Right hindlimb (tissue), 1 donor: ENCODE measurements at places on chromosomes 1 and 21.

DNA sequence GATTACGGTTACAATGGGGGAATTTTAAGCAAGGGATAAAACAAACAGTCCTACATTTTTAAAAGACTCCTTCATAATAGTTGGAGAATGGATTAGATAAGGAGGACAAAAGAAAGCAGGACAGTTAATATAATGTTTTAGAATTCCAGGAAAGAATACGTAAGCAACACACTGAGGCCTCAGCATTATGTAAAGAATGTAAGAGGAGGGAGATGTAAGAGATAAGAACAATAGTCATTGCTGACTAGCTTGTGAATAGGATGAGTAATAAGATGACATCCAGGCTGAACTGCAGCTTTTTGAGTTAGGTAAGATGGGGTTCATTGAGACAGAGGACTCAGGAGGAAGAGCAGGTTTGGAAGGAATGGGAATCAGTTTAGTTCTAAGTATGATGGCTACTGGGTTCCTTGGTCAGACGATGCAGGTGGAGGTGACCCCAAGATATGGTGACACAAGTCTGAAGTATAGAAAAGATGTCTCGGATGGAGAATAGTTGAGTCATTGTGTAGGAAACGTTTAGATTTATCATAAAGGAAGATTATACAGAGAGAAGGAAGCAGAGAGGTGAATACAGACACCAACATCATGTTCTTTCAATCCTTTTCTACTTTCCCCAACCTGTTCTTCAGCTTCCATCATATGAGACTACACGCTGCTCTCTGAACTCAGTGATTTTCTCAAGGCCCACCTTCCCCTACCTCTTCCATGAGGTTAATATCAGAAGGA lies 372.8 kb downstream of the PTBP2 start:
- DNase-seq: no peak

- no peak for DNase-seq
Measured at GRCh38 chr1:218444173-218444572, 99.0 kb downstream of the TGFB2 start.

GRCh38 chr1:205700865-205701401 lies 20.6 kb upstream of the SLC45A3 start:
- peak; percentile 76 for DNase-seq

DNA sequence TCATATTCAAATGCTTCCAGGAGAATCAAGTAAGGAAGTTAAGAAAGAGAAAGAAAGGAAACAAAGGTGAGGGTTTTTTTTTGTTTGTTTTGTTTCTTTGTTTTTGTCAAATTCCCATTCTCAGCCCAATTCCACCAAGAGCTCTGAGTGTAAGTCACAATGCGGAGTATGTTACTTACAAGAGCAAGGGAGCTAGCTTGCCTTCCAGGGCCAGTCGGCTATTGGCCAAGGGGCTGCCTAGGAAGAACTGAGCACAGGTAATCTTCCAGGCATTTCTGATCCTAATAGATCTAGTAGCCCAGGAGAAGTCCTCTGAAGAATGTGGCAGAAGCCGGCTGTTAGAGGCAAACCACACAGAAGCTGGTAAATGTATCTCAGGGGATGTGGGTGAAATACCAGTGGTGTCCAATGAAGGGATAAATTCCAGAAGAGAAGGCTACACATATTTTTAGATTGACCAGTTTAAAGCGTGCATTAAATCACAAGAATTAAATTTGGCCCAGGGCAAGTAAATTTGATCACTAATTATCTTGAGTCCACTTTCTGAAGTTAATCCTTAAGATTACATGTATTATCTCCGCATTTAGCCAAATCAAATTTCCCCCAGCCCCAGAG lies 239.6 kb upstream of the ADAMTS5 start:
- DNase-seq: no peak

- no peak for DNase-seq
Measured at GRCh38 chr1:61616830-61617229, 108.1 kb downstream of the TM2D1 start.

DNA sequence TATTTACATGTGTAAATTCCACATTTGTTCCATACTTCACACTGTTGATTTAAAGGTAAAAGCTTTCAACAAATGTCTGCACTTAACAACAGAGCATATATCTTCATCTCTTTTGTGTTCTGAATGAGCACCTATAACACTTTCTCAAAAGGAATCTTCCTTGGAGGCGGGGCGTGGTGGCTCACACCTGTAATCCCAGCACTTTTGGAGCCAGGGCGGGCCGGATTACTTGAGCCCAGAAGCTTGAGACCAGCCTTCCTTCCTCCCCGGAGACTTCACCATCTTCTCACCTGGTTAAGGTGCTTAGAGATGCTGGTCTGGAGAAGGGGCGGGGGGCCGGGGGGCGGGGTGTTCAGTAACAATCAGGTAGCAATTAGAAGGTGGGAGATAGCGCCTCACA lies 16.5 kb downstream of the RYR2 start:
- DNase-seq: no peak

GRCh38 chr21:29190923-29191331 lies 60.5 kb downstream of the MAP3K7CL start:
- no peak for DNase-seq

DNA sequence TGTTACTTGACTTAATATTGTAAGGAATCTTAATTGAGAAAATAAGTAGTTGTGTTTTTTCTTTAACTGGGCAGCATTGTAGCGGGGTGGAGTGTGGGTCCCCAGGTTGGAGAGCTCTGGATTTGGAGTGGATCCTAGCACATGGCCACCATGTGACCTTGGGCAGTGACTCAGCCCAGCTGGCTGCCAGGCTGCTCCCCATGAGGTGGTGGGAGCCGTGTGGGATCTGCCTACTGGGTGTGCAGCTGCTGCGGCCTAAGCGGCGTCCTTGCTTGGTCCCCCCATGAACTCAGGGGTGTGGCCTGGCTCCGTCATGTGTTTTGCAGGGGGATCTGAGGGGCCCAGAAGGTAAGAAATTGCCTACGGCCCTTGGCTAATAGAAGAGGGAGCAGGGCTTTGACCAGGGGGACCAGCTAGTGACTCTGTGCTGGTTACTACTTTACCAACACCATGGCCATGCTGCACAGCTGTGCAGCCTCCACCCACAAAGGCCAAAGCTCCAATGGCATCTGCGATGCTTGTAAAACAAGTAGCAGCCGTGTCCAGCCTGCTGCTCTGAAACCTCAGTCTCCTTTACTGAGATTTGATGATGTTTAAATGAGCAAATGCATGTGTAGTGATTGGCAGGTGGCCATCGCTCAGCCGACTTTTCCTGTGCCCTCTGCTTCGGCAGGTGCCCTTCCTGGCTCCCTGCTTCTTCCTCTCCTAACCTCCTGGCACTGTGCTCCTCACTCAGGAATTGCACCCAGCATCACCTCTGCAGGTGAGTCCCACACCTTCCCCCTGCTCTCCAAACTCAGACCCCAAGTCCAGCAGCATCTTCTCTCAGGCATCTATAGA lies 68.3 kb downstream of the ADARB1 start:
- peak; percentile 71 for DNase-seq

DNA sequence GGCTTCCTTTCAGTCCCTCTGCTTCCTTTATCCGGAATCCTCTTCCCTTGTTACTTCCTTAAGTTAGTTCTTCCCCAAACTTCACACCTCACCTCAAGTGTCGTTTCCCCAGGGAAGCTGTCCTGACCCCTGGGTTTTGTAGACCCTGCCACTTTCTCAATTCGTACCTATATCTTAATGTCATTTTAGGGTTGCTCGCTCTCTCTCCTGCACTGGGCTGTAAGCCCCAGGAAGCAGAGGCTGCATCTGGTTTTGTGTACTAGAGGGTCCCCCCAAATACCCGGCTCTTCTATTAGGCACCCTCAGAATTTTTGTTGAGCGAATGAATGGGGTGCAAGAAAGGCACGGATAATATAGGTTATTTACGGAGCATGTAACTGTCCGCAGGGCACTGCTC lies 603 bp upstream of the OPRD1 start:
- no peak for DNase-seq

GRCh38 chr21:43900690-43901089 lies 35.7 kb downstream of the AGPAT3 start:
- DNase-seq: no peak

DNA sequence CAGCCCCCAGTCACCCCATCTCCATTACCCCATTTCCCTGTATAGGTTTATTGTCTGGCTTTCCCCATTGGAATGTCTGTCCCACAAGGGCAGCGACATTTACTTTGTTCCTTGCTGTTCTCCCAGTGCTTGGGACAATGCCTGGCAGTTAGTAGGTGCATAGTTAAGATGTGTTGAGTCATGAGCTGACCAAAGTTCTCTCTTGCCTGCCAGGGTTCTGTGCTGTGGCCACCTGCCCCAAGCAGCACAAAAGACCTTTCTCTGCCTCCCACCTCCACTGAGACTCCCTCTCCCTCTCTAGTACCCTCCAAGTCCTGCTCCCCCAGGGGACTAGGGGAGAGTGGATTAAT lies 40.0 kb downstream of the TMCO4 start:
- no peak for DNase-seq

GRCh38 chr1:205922314-205922713 lies 20.9 kb downstream of the SLC26A9 start:
- no peak for DNase-seq

DNA sequence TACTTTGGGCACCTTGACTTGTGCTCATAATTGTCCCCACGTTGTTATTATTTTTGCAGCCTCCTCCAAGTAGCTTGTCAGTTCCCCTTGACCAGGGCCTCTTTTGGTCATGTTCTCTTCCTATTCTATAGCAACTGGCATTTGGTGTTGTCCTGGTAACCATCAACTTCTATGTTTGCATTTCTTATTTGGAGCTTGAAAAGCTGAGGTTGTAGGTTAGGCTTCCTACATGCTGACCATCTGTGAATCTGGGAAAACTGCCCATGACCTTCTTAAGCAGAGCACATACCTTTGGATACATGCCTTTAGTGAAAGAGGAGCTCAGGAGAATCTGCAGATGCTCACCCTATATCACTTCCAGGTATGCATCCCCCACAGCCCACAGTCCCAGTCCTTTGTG lies 160.8 kb downstream of the HHAT start:
- DNase-seq: peak; percentile 24

DNA sequence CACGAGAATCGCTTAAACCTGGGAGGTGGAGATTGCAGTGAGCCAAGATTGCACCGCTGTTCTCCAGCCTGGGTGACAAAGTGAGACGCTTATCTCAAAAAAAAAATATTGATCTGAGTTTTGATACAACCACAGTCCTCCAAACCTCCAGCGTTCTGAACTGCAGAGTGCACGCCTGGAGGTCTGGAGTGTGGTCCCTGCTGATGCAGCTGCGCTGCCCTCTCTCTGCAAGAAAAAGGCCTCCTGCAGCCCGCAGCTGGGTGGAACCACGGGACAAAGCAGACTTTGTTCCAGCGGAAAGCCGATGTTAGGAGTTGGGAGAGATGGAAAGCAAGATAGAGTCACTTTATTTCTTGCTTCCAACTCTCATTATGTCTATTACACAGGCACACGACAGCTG lies 144.9 kb upstream of the SOD1 start:
- DNase-seq: peak; percentile 67

- DNase-seq: no peak
Measured at GRCh38 chr1:224266915-224267856, 62.8 kb downstream of the NVL start.

DNA sequence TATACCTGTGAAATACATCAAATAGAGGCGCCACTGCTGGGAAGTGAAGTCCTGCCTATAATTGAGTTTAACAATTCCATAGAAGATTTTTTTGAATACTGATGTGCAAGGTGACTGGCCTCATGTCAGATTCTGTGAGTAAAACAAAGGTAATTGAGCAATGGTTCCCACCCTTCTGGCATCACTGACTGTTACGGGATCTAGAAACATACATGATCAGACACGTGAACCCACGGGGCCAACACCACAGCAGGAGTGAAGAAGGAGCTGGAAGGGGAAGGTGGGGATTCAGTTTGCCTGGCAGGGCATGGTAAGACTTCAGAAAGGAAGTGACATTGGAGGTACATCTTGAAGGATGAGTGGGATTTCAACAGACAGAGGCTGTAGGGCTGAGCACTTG lies 270.2 kb downstream of the DISC1 start:
- DNase-seq: no peak

GRCh38 chr1:210260096-210260495 lies 27.5 kb downstream of the SERTAD4 start:
- DNase-seq: peak; percentile 63

DNA sequence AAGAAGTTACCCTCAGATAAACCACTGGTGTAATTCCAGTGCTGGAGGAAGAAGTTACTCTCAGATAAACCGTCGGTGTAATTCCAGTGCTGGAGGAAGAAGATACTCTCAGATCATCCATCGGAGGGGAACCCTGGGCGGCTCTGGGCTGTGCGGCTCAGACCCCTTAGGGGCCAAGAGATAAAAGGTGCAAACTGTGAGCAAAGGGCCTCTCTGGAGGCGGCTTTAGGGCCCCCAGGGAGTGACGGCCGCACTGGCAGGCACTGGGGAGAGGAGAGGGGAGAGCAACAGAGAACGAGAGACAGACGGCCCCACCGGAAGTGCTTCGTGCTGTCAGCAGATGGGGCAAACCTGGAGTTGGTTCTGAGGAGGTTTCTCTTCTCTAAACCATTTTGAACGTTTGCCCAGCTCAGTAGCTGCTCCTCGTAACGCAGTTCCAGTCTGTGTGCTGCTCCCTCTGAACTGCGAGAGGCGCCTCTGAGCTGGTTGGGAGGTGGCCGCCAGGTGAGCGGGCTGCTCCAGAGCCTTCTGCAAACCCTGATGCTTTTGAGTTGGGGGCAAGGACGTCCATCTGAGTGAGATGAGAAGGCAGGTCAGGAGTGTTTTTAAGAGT lies 62.6 kb upstream of the COL6A1 start:
- no peak for DNase-seq

- DNase-seq: no peak
Measured at GRCh38 chr1:231362325-231362724, 24.2 kb downstream of the SPRTN start.

GRCh38 chr1:228989992-228990827 lies 254.9 kb downstream of the RHOU start:
- DNase-seq: peak; percentile 70
